GM12864 (cell line): ENCODE measurements at places on chromosomes 7 and 10.

GRCh38 chr10:1368842-1369171 is 312.6 kb downstream of the WDR37 start:
- no peak for DNase-seq

GRCh38 chr7:16615228-16615627 is 30.3 kb downstream of the ANKMY2 start:
- no peak for DNase-seq

DNA sequence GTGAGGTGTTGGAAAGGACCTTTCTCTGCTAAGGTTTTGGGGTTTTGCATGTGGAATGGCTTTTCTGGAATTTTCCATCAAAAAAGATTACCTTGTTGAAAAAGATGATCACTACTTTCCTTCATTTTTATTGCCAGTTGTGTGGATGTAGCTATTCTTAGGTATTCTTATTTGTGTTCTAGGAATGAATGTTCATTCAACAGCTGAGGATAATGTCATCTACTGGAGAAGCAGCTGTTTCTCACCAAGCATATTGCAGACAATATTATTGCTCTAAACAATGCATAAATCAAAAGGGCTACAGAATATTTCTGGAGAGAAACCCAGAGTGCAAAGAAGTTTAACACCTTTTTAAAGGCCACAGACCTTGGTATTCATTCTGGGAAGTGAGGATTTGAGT is 145.6 kb upstream of the CALCR start:
- no peak for DNase-seq

DNA sequence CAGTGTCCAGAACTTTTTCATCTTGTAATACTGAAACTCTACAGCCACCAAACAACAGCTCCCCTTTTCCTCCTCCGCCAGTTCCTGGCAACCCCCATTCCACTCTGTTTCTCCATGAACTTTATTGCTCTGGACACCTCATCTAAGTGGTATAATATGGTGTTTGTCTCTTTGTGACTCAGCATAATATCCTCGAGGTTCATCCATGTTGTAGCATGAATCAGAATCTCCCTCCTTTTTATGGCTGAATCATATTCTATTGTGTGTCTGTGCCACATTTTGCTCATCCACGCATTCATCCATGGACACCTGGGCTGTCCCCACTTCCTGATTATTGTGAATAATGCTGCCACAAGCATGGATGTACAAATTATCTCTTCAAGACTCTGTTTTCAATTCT is 124.4 kb upstream of the FGFR2 start:
- DNase-seq, result no peak

DNA sequence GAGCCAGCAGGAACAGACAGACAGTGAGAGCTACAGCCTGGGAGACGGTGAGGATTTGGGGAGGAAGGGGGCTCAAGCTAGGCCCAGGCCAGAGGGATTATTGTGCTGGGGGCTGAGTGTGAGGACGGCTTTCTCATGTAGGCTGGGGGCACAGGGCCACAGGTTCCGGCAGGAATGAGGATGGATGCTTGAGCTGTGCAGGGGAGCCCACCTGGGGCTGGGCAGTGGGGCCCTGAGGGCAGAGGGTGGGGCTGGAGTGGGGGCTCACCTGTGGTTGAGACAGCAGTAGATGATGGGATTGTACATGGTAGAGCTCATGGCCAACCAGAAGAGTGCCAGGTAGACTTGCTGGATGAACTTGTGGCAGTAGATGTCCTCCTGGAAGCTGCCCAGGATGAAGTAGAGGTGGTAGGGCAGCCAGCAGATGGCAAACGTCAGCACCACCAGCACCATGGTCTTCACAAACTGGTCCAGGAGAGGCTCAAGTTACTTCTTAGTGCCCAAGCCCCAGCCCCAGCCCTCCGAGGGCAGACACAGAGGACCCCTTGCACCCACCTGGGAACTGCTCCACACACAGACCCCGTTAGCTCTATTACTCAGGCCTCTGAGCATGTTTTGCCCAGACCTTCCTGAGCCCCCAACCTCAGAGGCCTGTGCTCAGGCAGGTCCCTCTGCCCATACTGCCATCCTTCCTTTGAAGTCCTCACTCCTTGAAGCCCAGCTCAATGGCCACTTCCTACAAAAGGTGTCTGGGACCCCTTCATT is 9.7 kb downstream of the TACR2 start:
- no peak for DNase-seq

DNA sequence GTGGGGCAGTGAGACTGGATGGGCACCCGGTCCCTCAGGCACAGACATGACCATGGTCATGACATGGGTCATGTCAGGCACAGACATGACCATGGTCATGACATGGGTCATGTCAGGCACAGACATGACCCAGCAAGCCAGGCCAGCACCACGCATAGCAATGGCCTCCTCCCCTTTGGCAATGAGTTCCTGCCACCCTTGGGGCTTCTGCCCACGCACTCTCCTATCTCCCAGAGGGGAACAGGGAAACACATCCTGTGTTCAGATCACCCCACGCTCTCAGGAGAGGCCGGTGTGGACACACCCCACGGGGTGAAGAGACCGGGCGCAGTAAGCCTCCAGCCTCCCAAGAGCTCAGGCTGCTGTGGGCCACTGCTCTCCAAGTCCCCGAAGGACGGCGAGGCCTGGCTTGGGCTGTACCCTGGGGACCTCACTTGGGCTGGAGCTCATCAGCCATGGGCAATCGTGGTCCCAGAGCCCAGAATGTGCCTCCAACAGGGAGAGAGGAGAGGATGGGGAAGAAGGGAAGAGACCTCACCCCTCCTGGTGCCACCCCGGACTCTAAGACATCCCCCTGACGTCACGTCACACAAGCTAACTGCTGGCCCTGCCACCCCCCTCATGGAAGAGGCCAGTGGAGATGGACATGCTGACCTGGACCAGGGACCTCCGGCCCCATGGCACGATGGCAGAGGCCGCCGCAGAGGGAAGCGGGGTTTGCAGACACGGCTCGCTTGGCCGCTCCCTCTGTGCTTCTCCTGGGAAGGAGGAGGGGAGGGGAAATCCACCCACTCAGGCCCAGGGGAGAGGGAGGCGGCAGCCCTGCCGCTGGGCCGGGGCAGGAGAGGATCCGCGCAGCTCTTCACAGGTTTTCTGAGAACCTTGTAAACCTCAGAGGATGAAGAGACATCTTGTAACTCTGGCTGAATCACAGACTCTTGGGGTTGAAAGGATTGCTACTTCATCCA is 269.6 kb downstream of the ELFN1 start:
- no peak for DNase-seq

DNA sequence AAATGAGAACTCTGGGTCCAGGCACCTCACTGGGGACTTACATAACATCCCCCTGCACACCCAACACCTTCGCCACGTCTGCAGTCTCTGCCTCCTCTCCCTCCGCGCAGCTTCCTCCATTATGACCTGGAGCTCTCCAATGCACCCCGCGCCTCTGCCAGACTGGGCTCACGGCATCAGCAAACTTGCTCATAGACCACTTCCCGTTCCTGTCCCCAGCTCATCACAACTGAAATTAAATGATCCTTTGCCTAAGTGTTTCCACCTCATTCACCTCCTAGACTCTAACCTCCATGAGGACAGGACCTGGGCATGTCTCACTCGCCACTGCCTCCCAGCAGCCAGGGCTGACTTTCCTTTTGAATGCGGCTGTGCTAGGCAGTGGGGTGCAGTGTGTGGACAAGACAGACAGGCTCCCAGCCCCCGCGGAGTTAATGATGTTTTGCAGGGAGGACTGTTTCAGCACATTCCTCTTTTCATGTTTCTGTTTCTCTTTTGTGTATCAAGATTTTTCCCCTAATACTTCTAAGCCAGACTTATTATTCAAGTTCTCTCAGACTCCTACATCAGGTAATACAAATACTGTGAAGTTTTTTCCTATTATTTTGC is 18.8 kb downstream of the CHST15 start:
- no peak for DNase-seq

DNA sequence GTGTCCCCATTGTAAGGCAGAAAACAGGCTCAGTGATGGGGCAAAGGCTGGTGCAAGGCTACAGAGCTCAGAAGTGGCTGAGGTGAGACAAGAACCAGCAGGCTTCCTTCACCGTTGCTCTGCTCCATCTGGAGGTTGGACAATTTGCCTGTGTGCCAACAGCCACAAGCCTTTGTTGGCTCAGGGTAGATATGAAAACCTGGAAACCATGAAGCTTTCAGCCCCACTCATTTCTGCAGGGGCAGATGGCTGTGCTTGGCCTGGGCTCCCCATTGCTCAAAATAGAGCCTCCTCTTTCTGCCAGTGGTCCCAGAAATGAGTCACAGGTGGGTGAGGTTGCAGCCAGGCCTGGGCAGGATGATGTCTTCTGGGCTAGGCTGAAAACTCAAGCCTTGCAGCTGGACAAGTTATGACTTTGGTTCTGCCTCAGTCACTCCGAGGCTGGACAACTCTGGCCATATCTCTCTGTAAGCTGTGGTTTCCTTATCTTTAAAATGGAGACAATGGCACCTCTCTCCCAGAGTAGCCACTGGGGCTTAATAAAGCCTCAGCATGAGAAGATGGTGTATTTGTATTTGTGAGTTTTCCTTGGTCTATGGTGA is 12.2 kb upstream of the ZNF273 start:
- no peak for DNase-seq

DNA sequence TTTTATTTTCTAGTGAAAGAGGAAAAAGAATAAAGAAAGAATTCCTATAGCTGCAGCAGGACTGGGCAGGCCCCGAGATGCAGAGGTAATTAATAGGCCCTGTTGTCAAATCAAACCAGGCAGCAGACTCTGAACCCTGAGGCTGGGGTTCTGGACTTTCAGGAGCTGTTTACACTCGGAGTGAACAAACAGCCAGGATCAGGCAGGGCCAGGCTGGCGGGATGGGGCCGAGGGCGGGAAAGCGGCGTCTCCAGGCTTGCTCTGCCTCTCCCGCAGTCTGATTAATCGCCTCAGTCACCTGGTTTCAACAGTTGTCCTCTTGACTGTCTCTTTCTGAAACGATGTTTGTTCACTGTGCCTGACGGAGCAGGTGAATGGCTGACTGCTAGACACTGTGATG is 675.4 kb upstream of the FOXK1 start:
- no peak for DNase-seq

DNA sequence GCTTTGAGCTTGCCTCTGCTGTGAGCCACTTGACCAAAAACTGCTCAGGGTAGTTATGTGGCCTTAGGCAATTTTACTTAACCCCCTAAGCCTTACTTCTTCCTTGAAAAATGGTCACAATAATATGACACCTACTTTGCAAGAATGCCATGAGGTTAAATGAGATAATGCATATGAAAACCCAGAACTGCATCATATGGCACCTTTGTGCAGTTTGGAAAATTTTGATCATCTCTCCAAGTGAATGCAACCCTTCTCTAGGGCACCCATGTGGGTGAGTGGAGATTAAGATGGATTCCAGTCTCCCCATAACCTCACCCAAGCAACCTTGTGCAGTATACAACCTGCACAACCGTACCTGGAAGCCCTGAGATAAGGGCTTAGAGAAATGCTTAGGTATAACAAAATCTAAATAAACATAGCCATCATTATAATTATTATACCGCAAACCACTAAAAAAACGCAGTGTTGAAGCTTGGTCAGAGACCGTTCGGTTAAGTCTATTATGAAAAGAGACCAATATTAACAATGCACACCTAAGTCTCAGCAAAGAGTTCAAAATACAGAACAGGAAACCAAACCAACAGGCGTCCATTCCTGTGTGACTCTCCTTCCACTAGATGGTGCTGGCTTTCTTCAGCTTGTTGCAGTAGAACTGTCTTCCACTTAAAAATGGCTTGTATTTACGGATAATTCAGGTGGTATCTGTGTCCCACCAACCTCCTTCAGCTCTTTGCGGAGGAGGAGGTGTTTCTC is 21.0 kb upstream of the ASB15 start:
- DNase-seq, result no peak

GRCh38 chr7:15459018-15459615 is 102.7 kb downstream of the AGMO start:
- no peak for DNase-seq

GRCh38 chr10:11206676-11207559 is 189.2 kb downstream of the CELF2 start:
- DNase-seq, result no peak

GRCh38 chr7:73715648-73716317 is 3.7 kb downstream of the STX1A start:
- no peak for DNase-seq
